Memory B cell (primary cell): ENCODE measurements at places on chromosomes 7 and 10.

- no peak for DNase-seq
Observed at GRCh38 chr7:7190142-7190541, 7.8 kb downstream of the C1GALT1 start.

- no peak for DNase-seq
Observed at GRCh38 chr7:50728184-50728583, 54.5 kb downstream of the GRB10 start.

DNA sequence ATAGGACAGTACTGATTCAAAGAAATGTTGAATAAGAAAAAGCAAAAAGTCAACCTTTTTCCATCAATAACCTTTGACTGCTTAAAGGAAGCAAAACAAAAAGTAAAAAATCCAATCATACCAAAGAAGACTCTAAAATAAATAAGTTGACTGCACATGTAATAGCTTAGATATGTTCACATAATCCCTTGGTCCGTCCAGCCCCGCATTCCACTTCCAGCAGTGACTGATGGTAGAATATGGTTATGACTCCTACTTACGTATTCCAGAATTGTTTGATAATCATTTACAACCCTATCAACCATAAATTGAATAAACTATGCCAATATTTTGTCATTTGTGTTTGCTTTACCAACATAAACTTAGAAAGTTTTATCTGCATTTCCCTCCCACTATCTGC, 77.9 kb downstream of the CTNNA3 start:
- DNase-seq: no peak

- no peak for DNase-seq
Observed at GRCh38 chr10:26780106-26780792, 80.5 kb downstream of the ABI1 start.

GRCh38 chr7:152986376-152986775, 226.8 kb downstream of the ACTR3B start:
- DNase-seq: no peak

GRCh38 chr7:150379441-150380379, 580 bp downstream of the ZNF775 start:
- DNase-seq: no peak

DNA sequence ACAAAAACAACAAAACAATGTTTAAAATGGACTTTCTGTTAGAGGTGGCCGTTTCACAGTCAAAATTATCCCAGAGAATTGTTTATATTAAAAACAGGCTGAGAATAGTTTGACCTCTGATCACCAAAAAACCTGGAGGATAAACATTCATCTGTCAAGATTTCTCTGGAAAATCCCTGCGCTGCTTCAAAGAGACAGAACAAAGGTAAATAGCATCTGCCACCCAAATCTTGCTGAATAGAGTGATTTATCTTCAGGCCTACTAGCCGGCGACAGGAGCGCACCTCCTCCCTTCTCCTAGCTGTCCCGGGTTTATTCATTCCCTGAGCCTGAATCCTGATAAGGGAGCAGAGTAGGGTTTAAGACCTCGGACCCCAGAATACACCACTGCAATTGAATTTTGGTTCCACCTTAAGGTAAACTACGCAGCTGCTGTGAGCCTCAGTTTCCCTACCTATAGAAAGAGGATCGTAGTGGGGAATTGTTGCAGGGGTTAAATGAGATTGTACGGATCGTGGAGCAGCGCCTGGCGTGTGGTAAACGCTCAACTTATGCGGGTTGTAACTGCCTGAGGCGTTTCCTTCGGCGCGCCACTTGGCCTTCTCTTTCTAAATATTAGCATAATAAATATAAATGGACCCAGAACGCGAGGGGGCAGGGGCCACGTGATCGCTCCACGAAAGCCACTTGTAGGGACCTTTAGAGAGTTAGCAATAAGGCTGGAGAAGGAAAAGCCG, 498 bp upstream of the ST7 start:
- DNase-seq: no peak

DNA sequence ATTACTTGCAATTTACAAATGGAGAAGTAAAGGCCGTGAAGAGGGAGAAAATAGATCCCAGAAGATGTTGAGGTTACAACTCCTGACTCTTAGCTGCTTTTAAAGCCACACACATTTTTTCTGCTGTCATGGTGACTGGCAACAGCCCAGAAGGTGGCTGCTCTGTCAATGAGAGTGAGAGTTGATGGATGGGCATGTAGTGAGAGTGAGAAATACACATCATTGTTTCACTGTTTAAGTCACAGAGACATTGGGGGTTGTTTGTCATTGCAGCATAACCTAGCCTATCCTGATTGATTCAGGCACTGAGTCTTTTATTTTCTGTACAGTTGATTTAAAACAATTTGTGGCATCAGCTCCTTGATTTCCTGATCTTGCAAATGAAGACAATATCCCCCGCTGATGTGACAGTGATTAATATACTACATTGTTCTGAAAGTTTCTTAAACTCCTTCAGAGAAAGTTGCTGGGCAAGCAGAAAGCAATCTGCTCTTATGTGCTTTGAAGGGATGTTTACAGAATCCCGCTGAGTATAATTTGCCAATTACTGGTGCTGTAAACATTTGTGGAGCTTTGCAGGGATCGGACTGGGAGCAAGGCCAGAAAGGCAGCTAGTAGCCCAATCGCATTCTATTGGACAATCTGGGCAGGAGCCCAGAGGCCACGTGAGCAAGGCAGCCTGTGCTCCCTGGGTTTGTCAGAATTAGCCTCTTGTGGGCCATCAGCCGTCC, 229.6 kb downstream of the PRPF18 start:
- DNase-seq: no peak

DNA sequence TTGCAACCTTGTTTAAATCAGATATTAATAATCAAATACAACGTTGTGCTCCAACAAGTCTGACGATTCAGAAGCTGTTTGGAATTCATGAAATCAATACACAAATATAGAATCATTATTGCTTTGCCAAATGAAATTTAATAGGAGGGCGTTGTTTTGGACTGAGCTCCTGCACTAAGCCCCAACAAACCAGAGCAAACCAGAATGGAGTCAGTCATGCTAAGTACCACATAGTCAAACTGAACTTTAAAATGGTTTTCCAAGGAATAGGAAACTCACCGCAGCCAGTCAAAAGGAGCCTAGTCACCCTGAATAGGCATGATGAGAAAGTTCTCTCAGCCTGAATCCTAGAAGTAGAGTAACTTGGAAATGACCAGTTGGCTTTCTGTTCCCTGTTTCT, 53.7 kb downstream of the HACD1 start:
- DNase-seq: no peak

- no peak for DNase-seq
Observed at GRCh38 chr7:90892213-90892612, 296.1 kb downstream of the CDK14 start.

DNA sequence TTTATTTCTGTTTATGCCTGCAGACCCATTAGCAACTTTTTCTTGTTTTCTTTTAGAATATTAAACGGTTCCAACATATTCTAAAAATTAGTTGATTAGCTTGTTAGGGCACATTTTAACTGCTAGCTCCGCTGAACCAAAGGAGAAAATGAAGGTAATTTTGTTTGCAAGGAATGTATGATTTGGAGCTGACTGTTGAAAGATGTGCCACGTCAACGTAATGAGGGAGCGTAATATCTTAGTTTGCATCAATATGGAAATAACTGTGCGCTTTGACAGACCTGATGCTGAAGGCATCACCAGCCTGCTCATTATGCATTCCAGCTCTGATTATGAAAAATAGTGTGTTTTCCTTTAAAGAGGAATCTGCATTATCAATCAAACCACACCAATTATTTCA, 102.0 kb upstream of the CTBP2 start:
- DNase-seq: no peak

GRCh38 chr10:44780426-44780825, 130.7 kb upstream of the TMEM72 start:
- DNase-seq: no peak

DNA sequence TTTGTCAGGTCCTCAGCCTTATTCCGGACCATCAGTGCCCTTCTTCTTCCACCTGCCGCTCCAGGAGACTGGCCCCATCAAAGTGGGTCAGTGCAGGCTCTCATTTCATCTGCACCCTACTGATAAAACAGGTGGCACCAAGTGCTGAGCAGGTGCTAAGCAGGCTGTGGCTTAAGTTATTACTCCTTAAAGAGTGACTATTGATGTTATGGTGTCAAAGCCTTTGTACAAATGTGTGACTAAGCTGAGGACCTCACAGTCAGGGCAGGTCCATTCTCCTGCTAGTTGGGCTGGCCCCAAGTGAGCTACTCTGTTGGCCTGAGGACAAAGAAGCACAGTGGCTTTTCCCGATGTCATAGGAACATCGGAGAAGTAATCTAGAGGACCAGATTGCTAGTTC, 11.2 kb upstream of the CALD1 start:
- no peak for DNase-seq

DNA sequence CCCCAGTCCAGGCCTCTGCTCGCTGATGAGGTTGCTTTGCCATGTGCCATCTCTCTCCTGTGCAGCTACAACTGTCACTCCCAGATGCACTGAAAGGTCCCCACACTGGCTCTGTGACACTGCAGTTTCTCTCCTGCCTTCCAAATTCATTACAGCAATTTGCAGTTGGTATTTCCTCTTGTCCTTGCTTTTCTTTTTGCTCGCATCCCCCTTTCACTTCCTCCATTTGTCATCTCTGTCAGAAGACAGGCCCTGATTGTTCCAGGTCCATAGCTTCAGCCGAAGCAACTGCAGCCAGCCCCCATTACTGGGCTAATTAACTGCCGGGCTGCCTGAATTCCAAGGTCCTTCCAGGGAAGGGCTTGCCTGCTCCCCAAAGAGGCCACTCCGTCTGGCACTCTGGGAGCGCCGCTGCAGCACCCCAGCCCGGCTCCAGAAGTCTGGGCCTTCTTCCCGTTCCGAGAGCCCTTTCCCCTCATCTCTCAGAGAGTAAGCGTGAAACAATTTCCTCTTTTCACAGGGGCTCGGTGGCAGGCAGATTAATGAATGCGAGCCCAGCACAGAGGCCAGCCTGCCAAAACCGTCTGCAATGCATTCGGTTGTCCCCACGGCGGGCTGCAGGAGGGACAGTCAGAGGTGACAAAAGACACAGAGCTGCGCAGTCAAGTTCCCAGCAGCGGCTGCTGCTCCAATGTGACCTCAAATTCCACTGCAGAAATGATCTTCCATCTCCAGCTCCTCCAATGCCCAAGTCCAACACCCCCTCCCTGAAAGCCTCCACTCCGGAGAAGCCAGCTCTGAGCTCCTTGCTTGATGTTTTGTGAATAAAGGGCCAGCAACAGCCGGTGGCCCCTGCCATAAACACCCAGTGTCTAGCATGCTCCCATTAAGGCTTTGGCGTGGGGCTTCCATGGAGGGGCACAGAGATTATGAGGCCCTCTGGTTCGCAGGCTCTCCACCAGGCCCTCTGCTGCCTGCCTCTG, 279.4 kb upstream of the HABP2 start:
- no peak for DNase-seq

DNA sequence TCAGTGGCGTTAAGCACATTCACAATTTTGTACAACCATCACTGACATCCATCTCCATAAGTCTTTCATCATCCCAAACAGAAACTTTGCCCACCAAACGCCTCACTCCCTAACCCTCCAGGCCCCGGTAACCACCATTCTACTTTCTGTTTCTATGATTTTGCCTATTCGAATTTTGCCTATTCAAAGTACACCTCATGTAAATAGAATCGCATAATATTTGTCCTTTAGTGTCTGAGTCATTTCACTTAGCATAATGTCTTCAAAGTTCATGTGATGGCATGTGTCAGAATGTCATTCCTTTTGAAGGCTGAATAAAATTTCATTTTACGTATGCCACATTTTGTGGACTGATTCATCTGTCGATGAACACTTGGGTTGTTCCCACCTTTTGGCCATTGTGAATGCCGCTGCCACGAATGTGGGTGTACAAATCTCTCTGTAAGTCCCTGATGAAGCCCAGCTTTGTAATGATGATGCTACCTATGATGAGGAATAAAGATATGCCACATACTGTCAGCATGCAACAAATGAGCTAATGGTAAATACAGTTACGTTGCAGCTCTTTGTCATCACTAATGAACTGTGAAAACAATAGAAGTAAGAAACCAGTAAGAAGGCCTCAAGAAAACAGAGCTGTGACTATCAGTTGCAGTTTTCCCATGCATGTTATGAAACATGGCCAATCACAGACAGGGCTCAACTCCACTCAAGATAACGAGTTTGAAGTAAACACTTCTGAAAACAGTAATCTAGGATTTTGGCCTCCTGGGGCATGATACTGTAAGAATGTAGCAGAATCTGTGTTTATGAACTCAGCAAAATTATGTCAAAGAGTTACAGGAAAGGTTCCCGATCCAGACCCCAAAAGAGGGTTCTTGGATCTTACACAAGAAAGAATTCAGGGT, 120.0 kb downstream of the ADAM12 start:
- DNase-seq: no peak

- DNase-seq: no peak
Observed at GRCh38 chr10:47303866-47304265, 3.9 kb downstream of the GDF10 start.

GRCh38 chr7:105690325-105690945, 109.1 kb upstream of the EFCAB10 start:
- no peak for DNase-seq

- DNase-seq: no peak
Observed at GRCh38 chr7:18151422-18151821, 123.8 kb upstream of the PRPS1L1 start.

DNA sequence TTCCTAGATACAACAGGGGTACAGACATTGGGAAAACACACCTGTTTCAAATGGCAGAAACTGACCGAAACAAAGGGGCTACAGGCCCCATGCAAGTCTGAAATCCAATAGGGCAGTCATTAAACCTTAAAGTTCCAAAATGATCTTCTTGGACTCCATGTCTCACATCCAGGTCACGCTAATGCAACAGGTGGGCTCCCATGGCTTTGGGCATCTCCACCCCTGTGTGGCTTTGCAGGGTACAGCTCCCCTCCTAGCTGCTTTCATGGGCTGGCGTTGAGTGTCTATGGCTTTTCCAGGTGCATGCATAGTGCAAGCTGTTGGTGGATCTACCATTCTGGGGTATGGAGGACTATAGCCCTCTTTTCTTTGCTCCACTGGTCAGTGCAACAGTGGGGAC, 248.1 kb upstream of the RHOBTB1 start:
- DNase-seq: no peak

GRCh38 chr10:129969911-129970464, 5.9 kb upstream of the EBF3 start:
- no peak for DNase-seq

DNA sequence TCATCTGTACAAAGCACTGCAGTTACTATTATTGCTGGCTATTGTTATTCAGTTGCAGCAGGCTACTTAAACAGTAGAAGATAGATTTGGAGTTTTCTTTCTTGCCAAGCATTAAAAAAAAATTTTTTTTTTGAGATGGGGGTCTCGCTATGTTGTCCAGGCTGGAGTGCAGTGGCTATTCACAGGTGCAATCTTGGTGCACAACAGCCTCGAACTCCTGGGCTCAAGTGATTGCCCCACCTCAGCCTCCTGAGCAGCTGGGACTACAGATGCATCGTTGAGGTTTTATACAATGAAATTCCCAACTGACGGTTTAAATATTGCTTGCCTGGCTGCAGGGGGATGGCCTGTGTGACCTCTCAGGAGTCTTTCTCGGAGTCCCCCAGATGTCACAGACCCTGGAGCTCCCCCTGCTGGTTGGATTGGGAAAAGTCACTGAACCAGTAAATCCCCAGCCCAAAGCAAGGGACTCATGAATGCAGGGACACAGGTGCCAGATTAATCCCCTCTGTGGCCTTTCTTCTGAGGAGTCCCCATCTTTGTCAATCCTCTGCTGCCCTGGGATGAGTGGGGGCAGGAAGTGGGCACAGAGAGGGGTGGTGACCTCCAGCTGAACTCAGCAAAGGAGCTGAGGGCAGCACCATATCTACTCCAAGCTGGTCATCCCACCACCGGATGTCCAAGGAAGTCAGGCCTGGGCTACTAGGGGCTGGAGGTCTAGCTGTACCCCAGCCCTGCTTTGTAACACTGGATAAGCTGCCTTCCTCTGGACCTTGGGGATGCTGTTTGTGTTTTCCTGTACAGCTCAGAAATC, 149.6 kb downstream of the C10orf105 start:
- peak; percentile 80 for DNase-seq

- no peak for DNase-seq
Observed at GRCh38 chr10:75736151-75736640, 304.8 kb downstream of the LRMDA start.
